Amniotic epithelial cell (primary cell): ENCODE measurements at places on chromosomes 3 and 15.

GRCh38 chr15:70166506-70167087 is 68.9 kb upstream of the TLE3 start:
- no peak for DNase-seq

GRCh38 chr15:50128266-50128665 is 9.2 kb upstream of the ATP8B4 start:
- no peak for DNase-seq

- DNase-seq: no peak
Observed at GRCh38 chr3:13025778-13026518, 47.3 kb downstream of the IQSEC1 start.

DNA sequence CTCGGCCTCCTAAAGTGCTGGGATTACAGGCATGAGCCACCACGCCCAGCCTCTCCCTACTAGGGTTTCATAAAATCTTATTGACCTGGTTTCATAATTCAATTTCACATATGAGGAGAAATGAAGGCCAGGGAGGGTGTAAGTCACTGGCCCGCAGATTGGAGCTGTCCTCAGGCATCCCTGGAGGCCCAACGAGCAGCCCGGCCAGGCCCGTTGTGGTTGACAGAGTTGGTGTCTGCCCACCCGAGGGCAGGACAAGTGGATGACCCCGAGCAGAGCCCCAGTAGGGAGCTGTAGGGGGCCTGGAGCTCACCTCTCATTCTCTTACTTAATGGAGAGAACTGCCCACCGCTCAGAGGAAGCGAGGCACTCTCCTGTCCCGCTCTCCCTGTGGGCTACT is 78.9 kb downstream of the CPN2 start:
- DNase-seq: no peak

DNA sequence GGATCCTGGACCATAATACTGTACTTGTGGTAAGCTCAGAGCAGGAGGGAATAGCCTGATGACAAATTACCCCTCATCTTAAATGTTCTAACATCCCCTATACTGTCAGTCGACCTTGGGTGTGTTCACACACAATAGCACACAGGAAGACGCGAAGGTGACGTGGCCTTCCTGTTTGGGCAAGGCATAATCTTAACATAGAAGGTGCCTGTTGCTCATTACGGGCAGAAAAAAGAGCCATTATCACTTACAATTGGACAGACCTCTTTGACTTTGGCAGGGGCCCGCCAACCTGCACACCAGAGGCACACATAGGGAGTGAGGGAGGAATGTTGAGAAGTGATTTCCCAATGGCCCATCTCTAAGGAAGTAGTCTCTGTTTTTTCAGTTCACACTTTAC is 144.2 kb downstream of the ANO10 start:
- no peak for DNase-seq

DNA sequence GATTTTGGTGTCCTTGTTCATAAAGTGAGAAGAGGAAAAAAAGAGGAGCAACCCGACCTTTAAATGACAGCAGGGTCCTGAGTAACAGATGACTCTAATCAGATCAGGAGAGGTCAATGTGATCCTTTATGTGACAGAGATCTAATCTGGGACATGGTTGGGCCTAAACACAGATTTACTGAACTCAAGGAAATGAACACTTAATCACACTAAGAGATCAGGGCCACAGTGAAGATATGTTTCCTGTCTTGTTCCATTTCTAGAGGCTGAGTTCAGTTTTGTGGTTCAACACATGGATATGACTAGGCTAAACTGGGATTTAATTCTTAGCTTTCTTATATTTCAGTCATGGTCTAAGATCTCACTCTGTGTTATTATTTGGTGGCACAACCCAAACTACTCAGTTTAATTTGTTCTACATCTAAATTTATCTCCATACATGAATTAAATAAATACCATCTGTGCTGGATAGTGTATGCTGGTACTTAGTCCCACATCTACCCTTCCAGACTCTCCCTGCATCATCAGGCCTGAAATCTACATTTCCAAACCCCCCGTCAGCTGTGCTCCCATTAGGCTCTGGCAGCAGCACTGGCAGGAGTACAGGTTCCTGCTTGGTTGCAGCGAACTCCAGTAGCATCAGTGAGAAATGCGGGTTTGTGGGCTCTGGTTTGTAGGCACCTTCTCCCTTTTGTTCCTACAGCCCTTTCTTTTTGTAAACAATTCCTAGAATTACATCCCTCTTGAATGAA is 22.6 kb downstream of the SFMBT1 start:
- DNase-seq: peak; percentile 39

- no peak for DNase-seq
Observed at GRCh38 chr3:133753779-133754164, 7.6 kb downstream of the TF start.

GRCh38 chr3:143060906-143061305 is 58.7 kb upstream of the CHST2 start:
- no peak for DNase-seq

GRCh38 chr15:69916169-69916785 is 181.4 kb downstream of the TLE3 start:
- DNase-seq: no peak

DNA sequence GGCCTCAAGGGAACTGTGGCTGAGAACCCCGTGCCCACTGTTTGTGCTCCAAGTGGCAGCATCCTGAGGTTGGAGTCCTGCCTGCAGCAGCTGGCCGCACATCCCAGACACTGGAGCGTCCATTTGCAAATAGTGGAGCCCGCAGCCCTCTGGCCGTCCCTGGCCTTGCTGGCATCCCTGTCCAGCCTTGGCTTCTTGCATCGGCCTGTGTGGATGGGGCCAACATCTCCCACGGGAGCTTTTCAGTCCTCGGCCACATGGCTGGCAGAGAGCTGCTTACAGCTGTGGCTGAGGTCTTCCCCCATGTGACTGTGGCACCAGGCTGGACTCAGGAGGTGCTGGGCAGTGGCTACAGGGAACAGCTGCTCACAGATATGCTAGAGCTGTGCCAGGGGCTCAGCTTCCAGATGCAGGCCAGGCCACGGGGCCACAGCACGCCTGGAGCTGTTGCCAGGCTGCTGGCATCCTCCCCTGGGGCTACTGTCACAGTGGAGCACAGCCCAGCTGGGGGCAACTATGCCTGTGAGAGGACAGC is 71.2 kb downstream of the FAM43A start:
- no peak for DNase-seq

DNA sequence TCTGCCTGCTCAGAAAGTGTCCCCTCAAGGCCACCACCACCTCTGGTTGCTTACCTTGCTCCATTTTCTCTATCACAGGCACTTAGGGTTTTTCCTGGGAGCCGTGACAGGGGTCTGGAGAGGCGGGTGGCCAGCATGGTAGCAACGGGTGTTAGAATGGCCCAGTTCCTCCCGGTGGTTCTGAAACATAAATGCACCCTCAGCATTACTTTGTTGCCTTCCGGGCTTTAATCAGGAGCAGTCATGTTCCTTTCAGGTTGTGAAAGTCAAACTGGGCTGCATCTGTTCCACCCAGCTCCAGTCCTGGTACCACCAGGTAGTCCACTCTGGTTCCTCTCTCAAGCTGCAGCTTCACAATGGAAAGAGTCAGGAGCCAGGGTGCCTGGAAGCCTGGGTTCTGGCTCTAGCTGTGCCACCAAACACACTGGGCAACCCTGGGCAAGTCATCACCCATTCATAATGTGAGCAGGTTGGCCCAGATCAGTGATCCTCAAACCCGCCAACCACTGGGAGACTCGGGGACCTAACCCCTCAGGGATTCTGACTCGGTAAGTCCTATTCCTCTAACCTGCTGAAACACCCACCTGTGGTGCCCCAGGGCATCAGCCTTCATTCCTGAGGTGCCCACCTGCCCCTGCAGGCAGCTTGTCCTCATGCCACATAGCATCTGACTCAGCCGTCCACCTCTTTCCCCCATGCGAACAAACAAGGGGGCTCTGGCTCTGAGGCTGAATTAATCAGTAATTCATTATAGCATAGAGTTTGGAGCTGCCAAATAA is 9.3 kb downstream of the BDH1 start:
- DNase-seq: no peak

- DNase-seq: peak; percentile 84
Observed at GRCh38 chr15:50686469-50687301, at the start of gene TRPM7. TSS of gene TRPM7 (minus strand) at chr15:50686797. CDS start at chr15:50686533, 264 bp downstream.

DNA sequence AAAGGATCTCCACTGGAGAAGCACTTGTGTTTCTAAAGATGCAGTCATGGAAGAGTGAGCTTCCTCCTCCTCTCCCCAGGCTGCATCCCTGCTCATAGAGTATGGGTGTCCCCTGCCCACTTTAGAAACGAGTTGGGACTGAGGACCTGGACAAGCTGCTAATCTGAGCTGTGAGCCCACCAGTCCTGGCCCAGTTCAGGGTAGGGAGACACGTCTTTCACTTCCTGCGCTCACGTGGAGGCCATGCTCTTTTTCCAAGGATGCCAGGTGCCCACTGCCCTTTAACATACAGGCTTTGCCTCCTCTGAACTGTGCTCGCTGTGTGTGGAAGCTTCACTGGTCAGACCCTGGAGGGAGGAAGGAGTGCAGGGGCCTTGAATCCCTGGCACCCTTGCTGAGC is 316.3 kb downstream of the UACA start:
- no peak for DNase-seq

GRCh38 chr15:88636050-88636449 is 2.8 kb upstream of the ISG20 start:
- DNase-seq: no peak

- no peak for DNase-seq
Observed at GRCh38 chr3:12002912-12003311, 1.3 kb upstream of the SYN2 start.

DNA sequence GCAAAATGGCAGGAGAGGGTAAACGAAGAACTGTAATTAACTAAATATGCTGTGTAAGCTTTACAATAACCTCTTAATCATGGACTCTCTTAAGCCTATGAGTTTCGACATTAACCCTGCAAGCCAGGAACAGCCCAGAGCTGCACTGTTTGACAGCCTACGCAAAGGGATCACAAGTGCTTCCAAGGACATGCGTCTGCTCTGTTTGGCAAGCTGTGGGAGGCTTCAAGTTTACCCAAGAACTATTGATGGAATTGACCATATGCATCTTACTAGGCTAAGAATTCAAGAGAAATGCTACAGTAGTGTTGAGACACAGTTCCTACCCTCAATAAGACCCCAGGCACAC is 66.0 kb downstream of the PDZRN3 start:
- DNase-seq: peak; percentile 75

GRCh38 chr3:42763021-42763420 is 10.0 kb downstream of the CCDC13 start:
- DNase-seq: peak; percentile 78

GRCh38 chr3:160103397-160103796 is 114.8 kb downstream of the IL12A start:
- DNase-seq: no peak

- no peak for DNase-seq
Observed at GRCh38 chr3:160224811-160225175, 429 bp upstream of the C3orf80 start.

- no peak for DNase-seq
Observed at GRCh38 chr3:53426918-53427317, 67.5 kb upstream of the CACNA1D start.

GRCh38 chr3:34056951-34057390 is 258.5 kb downstream of the PDCD6IP start:
- no peak for DNase-seq

GRCh38 chr3:45551214-45552010 is 43.1 kb upstream of the LIMD1 start:
- peak; percentile 97 for DNase-seq

- no peak for DNase-seq
Observed at GRCh38 chr3:139694542-139694941, 16.8 kb upstream of the NMNAT3 start.

- DNase-seq: peak; percentile 50
Observed at GRCh38 chr3:71258116-71258515, 325.4 kb downstream of the FOXP1 start.

- no peak for DNase-seq
Observed at GRCh38 chr15:22224241-22224671, 143.9 kb downstream of the OR4M2 start.

DNA sequence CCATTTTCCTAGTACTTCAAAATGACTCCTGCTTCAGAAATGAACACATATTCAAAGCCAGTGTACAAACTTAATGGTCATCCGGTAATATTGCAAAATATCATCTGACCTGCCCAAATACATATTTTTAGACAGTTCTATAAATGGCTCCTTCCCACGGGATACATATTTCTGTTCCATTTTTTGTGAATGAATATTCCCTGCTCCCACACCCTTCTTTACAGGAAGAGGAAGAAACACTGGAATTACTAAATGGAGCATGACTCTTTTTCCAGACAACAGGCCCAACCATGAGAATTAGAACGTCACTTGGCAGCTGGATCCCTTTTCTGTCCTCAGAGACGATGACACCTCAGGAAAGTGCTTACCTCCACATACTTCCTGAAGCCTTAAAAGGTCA is 38.0 kb upstream of the CBLB start:
- peak; percentile 93 for DNase-seq

GRCh38 chr3:23402728-23403492 is 199.8 kb downstream of the UBE2E2 start:
- no peak for DNase-seq

DNA sequence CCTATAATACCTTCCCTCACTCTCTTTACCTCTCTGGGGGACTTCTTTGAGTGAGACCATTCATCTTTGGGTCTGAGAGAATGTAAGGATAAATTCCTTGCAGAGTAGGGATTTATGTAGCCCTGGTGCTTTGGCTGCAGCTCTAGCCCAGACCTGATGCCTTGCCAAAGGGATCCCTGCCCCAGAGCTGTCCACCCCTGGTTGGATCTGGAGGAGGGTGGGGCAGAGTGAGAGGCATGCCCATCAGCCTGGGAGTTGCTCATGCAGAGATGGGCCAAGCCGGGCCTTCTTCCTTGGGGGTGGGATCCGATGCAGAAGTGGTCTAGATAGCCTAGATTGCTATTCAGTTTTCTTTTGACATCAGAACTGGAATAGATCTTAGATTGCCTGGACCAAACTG is 31.5 kb downstream of the RTP1 start:
- no peak for DNase-seq

DNA sequence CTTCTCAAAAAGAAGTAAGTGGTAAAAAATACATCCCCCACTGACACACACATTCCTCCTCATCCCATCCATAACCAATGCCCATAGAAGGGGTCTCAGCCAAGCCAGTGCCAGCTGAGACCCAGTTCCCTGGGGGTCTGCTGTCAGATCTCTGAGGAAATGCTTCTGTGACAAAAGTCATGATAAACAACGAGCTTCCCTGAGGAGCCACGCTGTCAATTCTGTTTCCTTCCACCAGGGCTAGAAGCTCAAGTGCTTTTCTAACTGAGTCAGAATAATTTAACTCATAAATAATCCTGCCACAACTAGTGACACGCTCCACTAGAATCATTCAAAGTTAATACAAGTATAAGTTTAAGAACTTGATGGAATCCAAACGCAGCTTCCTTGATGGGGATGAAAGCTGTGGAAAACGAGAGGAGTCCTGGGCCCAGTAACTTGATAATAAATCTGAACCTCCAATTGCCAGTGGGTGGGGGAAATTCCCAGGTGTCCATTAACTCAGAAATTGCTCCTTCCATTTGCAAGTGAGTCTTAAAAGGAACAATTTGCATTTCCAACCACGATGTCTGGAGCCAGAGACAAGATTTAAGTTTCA is 348.7 kb upstream of the LMCD1 start:
- DNase-seq: no peak

- no peak for DNase-seq
Observed at GRCh38 chr3:140699516-140700231, 21.8 kb downstream of the TRIM42 start.

GRCh38 chr3:112847692-112848091 is 1.0 kb upstream of the CD200R1L start:
- DNase-seq: no peak

- DNase-seq: no peak
Observed at GRCh38 chr3:111237946-111238345, 166.3 kb downstream of the NECTIN3 start.

- DNase-seq: peak; percentile 10
Observed at GRCh38 chr3:61936344-61936937, 375.1 kb downstream of the PTPRG start.
